Epithelial cell of prostate (primary cell): ENCODE measurements at places on chromosomes 4 and X.

GRCh38 chrX:23978491-23978890 lies 48.5 kb downstream of the KLHL15 start:
- no peak for DNase-seq

GRCh38 chr4:55682295-55682694 lies 46.2 kb upstream of the NMU start:
- no peak for DNase-seq

DNA sequence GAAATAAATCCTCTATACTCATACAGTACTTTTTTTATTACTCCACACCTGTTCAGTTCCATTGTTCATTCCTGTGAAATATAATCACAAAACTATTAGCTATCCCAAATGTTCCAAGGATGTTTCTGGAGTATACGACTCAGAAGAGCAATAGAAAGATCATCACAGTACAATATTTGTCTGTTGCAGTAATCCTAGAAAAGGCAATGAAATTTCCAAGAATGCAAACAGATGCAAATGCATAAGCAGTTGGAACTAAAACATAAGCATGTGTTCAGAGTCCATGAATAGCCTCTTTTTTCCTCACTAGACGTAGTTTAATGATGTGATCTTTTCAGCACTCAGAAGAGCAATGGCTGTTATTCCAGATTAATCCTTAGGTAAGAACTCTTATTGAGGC lies 55.2 kb downstream of the RTL3 start:
- DNase-seq = no peak

DNA sequence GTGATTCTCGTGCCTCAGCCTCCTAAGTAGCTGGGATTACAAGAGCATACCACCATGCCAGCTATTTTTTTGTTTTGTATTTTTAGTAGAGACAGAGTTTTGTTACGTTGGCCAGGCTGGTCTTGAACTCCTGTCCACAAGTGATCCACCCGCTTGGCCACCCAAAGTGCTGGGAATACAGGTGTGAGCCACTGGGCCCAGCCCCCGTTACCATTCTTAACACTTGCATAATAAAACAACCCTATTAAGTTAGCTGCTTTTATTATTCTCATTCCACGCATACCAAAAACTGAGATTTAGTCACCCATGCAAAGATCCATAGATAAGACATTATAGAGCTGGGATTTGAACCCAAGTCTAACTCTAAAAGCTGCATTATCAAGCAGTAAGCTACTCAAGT lies 6.0 kb upstream of the TEX13A start:
- no peak for DNase-seq

DNA sequence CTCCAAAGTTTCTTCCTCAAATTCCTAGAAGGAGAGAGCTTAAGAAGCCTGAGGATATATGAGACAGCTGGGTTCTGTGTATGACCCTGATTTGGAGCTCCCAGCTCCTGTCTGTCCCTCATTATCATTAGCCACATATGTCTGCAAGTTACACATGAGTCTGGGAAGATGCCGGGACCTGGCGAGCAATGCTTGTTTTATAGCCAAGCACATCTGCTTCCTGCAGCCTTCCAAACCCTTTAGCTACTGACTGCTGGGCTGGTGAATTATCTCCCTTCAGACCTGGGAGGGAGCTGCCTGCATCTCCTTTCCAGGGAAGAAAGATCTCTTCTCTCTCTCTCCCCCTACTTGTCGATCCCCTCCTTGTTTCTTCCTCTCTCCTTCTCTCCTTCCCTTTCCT lies 556.7 kb upstream of the BOD1L1 start:
- no peak for DNase-seq

- DNase-seq = no peak
Measured at GRCh38 chrX:11135564-11136185, 24.5 kb downstream of the HCCS start.

- no peak for DNase-seq
Measured at GRCh38 chr4:137711502-137711901, 179.2 kb upstream of the PCDH18 start.
